Hair follicle dermal papilla cell (primary cell): ENCODE measurements at places on chromosomes 2 and 18. TPM values are rescaled to one million over a fixed set of nuclear protein-coding genes. Genes with fewer than 3 reads are reported as not detected.

Gene POTEI
- not detected in 2 replicates for total RNA-seq

Gene ABCB11
- total RNA-seq: under 0.01 TPM in 1 of 2 replicates, not detected in the other

Gene CHCHD5
- 7.1 and 10.7 TPM in 2 replicates for total RNA-seq

Gene MYO3B
- total RNA-seq: under 0.01 and 0.24 TPM in 2 replicates

Gene NT5DC4
- not detected in 2 replicates for total RNA-seq

Gene SOWAHC
- total RNA-seq: 11.8 and 16.6 TPM in 2 replicates

Gene FAM228A
- total RNA-seq: 0.24 and 0.32 TPM in 2 replicates

Gene SERPINB3
- not detected in 2 replicates for total RNA-seq

Gene TMEM200C
- total RNA-seq: 0.16 TPM in 1 of 2 replicates, not detected in the other

Gene VWA3B
- total RNA-seq: not detected in 2 replicates

Gene C2orf76
- total RNA-seq: 7.0 and 9.8 TPM in 2 replicates

Gene GCG
- not detected in 2 replicates for total RNA-seq

Gene CIB4
- not detected in 2 replicates for total RNA-seq

Gene PLEKHB2
- total RNA-seq: 72.6 and 74.5 TPM in 2 replicates

Gene GRHL1
- total RNA-seq: 0.36 and 0.65 TPM in 2 replicates

Gene TTR
- 0.61 TPM in 1 of 2 replicates, not detected in the other for total RNA-seq

Gene KCNJ3
- not detected in 2 replicates for total RNA-seq

Gene VSNL1
- 0.16 TPM in 1 of 2 replicates, not detected in the other for total RNA-seq

Gene ACKR3
- 17.8 and 27.7 TPM in 2 replicates for total RNA-seq

Gene ASNSD1
- 60.5 and 62.2 TPM in 2 replicates for total RNA-seq

Gene SH2D6
- 1.6 TPM in 1 of 2 replicates, not detected in the other for total RNA-seq

Gene GAL3ST2
- total RNA-seq: not detected in 2 replicates

Gene MOGAT1
- total RNA-seq: not detected in 2 replicates
